ENCODE measurements at places on chromosomes 3 and 15.

DNA sequence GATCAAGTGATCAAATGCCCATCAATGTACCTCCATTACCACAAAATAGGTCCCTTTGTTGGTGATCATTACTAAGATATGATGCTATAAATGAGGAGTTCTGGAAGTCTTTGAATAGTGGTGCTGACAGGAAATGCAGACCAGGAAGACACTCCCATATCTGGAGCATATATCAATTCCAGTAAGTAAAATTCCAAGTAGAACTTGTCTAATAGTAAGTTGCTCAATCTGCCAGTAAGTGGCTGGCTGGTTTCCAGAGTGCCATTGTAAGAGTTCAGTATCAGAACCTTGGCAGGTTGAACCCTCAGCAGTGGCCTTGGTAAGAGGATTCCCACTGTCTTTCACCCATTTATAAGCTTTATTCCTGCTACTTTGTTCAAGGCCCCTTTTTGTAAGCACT is 379.9 kb upstream of the RBMS3 start:
- no peak for DNase-seq

DNA sequence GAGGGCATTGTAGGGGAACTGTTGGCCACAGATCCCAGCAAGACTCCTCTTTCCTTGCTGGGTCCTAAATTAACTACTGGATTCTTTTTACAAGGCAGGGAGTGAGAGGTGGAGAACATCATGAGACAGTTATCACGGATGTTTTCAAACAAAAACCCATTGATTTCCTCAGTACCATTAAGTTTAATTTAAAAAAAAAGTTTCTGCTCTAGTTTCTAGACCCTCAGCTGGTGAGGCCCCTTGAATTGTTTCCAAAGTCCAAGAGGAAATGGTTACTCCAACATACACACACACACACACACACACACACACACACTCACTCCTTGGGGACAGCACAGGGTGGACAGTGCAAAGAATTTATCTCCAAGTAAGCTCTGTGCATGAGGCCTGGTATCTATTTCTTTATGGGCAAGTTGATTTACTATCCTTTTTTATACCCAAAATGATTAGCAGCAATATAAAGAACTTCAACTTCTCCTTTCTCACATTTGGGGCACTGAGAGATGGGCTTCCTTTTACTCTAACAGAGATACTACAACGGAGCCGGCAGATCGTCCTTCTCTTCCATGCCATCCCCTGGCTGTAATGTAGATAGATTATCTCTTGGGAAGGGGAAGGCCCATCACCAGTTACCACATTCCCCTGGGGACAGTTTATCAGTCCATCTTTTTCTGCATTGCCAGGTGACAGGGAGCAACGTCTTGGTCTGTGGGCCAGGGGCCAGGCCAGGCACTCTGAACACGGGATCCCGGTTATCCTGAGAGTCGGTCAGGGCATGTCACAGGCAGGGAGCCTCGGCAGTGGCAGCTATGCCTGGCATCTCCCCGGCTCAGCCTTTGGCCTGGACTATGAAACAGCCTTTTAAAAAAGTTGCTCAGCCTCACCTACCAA is 54.7 kb downstream of the CORO2B start:
- DNase-seq, result no peak

- DNase-seq, result no peak
These were observed 1.2 kb downstream of the GABRB3 start for GRCh38 chr15:26771578-26772153.

- DNase-seq, result no peak
These were observed 16.9 kb downstream of the TGFBR2 start for GRCh38 chr3:30623351-30623750.

- DNase-seq, result no peak
These were observed 314.1 kb upstream of the LRRC3B start for GRCh38 chr3:26308454-26308853.

DNA sequence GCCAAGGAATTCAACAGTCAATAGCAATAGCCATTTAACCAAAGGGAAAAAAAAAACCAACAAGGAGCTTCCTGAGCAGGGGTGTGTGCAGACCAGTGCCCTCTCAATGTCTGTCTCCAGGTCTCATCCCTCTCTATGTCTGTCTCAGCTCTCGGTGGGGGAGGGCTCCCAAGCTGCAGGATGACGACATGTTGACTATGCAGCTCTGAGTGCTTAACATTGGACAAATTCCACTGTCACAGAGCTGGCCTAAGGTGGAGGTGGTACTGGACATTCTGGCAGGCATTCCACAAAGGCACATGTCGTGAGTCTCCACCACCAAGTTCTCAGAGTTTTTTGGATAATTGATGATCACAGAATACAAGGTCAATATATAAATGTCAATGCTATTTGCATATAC is 2.0 kb upstream of the CAPN7 start:
- no peak for DNase-seq

GRCh38 chr3:180180795-180181194 is 144.1 kb upstream of the PEX5L start:
- no peak for DNase-seq

GRCh38 chr3:188798556-188799145 is 373.1 kb upstream of the TPRG1 start:
- no peak for DNase-seq

DNA sequence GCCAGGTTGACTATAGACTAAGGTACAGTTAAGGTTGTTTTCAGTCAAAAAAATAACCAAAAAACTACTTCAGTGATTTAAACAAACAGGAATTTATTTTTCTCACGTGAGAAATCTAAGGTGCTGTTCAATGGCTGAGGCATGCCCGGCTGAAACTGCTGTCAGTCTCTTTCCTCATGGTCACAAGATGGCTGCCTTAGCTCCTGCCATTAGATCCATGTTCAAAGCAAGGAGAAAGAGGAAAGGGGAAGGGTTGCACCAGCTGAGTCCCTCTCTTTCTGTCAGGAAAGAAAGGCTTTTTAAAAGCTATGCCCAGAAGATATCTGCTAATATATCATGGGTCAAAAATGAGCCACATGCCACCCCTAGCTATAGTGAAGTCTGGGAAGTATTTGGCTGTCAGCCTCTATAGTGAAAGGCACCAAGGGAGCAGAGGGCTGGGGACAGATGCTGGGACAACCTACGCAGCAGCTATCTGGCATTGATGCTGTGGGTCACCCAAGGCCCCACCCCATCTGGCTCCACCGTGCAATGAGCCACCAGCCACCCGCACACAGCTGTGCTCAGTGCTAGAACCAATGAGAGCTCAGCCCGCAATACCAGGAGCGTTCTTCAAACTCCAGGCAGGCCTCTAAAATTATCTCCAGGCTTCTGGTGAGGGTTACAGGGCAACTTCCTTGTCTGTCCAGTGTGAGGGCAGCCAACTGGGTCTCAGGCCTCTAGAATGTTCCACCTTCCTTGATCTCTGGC is 64.7 kb upstream of the GATA2 start:
- no peak for DNase-seq

DNA sequence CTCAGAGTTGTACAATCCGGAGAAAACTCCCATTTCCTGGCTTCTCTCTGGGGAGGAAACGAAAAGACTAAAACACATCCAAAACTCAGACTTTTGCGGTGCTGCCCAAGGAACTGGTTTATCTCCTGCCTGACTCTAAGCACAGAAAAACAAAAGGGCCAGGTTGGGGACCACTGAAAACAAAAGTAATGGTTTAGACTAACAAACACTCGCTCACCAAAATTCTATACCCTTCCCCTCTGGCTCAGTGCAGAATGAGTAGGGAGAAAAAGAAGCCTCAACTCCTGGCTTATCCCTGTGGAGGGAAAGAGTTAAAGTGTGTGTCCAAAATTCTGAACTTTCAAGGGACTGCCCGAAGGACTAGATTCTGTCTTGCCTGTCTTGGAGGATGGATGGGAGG is 173.6 kb downstream of the FGF12 start:
- DNase-seq, result no peak

- no peak for DNase-seq
These were observed 44.5 kb downstream of the LRRFIP2 start for GRCh38 chr3:37129871-37130270.

GRCh38 chr15:44712346-44713005 is 1.2 kb downstream of the B2M start:
- DNase-seq, result peak; percentile 62

GRCh38 chr15:72890043-72890442 is 106.5 kb upstream of the ADPGK start:
- DNase-seq, result no peak

GRCh38 chr15:60392986-60393790 is 4.6 kb downstream of the ANXA2 start:
- peak; percentile 94 for DNase-seq

- no peak for DNase-seq
These were observed 82.3 kb downstream of the ST6GAL1 start for GRCh38 chr3:187012609-187013051.

- DNase-seq, result no peak
These were observed 82.7 kb upstream of the SLC6A11 start for GRCh38 chr3:10733297-10733696.

- DNase-seq, result no peak
These were observed 20.2 kb upstream of the THUMPD3 start for GRCh38 chr3:9342696-9343095.

DNA sequence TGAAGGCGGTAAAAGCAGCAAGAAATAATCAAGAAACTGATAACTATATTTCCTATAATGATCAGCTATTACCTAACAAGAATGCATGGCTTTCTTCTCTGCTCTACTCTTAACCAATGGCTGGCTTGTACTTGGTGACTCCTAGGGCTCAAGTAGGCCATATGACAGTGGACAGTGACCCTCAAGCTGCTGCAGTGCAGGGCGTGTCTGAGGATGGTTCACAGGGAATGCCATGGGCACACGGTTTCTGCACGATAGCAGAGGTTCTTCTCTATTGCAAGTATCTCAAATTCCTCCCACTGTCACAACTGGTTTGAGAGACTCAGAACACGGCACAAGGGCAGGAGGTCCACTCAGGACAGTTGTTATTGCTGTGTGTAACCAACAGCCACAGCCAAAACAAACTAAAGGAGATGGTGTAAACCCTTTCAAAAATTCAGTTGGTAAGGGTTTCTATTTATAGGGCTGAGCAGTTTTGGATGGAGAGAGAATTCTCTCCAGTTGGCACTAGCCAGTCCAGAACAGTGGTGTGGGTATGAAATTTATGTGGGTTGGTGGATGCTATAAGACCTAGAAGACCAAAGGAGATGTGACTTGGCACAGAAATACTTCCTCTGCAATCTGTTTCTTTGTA is 103.2 kb upstream of the ST8SIA2 start:
- no peak for DNase-seq

DNA sequence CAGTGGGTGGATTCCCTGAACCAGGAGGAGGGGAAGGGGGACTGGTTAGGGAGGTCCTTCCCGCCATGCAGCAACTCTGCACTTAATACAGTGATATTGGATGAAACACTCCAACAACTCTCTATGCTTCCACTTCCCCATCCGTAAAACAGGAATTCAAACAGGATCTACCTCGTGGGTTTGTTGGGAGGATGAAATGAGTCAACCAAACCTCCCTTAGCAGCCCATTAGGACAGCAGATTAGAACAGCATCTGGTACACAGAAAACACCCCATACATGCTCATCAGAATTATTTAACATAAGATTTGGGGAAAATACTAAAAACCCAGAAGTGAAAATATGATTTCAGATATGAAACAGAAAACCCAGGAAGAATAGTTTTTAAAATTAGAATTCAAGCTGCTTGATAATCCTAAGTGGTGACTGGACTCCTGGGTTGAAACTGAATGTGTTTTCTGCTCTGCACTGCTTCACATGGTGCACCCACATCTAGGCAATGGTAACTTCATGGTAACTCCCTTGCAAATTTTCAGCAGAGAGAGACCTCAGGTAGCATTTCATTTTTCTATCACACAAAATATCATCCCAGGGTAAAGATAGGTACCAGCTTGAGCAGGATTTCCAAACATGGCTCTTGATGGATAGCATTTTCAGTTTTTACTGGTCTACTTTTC is 326.8 kb upstream of the FRG2C start:
- DNase-seq, result no peak

- DNase-seq, result no peak
These were observed 58.5 kb downstream of the CEP63 start for GRCh38 chr3:134544316-134544715.

- DNase-seq, result no peak
These were observed 156.1 kb upstream of the FOXB1 start for GRCh38 chr15:59847968-59848367.

- no peak for DNase-seq
These were observed 61.4 kb downstream of the ADCY5 start for GRCh38 chr3:123387532-123387931.

GRCh38 chr15:64665179-64665578 is 110.2 kb downstream of the RBPMS2 start:
- DNase-seq, result no peak

DNA sequence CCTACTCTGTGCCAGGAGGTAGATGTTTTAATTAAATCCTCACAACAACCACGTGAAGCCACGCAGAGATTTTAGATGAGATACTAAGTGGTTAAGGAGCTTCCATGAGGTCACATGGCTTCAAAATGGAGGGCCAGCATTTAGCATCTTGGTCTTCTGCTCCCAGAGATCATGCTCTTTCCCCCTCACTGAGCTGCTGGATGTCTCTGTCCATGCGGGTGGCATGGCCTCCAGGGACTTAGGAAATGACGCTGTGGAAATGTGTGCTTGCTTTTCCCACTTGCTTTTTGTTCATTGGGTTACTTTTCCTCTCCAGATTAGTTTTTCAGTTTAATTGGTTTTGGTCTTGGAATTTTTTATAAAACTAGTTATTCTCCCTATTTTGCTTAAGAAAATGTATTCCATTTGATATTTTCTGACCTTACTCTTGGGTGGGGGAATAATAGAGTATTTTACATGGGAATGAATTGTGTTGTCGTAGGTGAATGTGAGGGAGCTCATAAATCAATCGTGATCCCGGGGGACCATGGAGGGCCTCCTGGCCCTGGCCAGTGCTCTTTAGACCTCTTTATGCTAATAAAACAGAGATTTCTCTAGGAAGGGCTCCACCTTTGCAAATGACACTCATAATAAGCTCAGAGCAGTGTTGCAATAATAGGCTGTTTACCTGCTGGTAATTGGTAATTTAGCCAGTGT is 376.0 kb upstream of the ONECUT1 start:
- DNase-seq, result no peak

DNA sequence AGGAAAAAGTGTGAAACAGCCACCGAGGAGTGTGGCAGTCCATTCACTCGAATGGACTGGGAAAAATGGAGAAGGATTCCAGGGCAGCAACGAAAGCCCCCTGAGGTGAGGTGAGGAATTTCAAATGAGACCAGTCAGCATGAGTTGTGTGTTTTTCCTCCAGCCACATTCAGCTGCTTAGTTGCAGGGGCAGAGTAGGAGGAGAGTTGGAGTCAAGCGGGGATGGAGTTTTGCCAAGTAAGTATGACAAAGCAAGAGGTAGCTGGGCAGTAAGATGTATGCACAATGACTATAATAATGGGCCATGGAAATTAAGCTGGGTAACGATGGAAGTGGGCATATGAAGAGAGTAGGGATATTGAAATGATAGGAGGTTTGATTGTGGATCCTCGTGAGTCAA is 64.4 kb downstream of the CCDC54 start:
- no peak for DNase-seq

GRCh38 chr15:92944946-92945521 is 44.9 kb downstream of the CHD2 start:
- DNase-seq, result no peak

- DNase-seq, result no peak
These were observed 2.3 kb upstream of the TYRO3 start for GRCh38 chr15:41556677-41557076.
